ENCODE measurements at places on chromosomes 16 and 17. TPM values are rescaled to one million over a fixed set of nuclear protein-coding genes. Genes with fewer than 3 reads are reported as not detected.
A peak's percentile ranks its signal among the peaks of the same experiment; 100 is the strongest.

- no peak for DNase-seq
These were observed 21.9 kb upstream of the CACNG1 start for GRCh38 chr17:67022451-67022810.

DNA sequence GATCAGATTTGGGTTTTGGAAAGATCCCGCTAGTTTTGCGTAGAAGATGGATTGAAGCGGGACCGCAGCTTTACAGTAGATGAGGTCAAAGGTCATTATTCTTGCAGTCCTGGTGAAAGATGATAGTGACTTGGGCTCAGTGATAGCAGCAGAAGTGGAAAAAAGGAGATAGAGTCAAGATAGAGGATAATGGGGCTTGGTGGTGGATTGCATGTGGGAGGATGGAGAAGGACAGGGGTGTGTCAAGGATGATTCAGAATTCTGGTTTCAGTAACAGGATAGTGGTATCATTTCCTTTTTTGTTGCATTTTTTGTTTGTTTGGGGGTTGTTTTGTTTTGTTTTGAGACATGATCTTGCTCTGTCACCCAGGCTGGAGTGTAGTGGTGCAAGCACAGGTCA is 28.7 kb downstream of the CHD9NB start:
- DNase-seq: no peak

- no peak for DNase-seq
These were observed 6.7 kb downstream of the ABCA3 start for GRCh38 chr16:2333772-2334379.

DNA sequence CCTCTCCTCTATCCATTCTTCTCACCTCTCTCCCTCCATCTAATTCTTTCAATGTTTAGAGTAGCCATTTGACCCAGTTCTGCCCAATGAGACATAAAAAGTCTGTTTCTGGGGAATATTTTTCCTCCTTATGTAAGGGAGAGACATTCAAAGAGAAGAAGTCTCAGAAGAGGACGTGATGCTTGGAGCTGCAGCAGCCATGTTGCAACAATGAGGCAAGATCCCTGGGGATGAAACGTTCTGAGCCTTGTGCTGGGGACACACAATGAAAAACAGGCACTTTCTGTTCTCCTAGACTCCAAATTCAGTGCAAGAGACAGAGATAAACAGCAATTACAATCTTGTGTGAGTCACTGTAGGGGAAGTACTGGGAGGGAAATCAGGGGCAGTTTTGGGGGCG is 130.8 kb downstream of the FOXL1 start:
- no peak for DNase-seq

GRCh38 chr16:66357523-66357928 is 9.0 kb upstream of the CDH5 start:
- DNase-seq: peak; percentile 69

- DNase-seq: peak; percentile 68
These were observed 116.1 kb upstream of the METRNL start for GRCh38 chr17:82963104-82963950.

Gene KRT24
- 0.17 TPM for total RNA-seq

Gene SLC4A1
- total RNA-seq: 0.37 TPM

Gene TMC7
- 1.4 TPM for total RNA-seq

Gene MAP1LC3B
- 55.9 TPM for total RNA-seq

Gene SLC47A1
- total RNA-seq: 15.4 TPM

Gene GPR179
- total RNA-seq: 0.23 TPM

Data from mucosa of gallbladder (tissue), 1 donor.